KBM-7 (cell line): ENCODE measurements at places on chromosomes 3 and 15.

GRCh38 chr3:117218641-117219048 lies 509.1 kb downstream of the TUSC7 start:
- no peak for DNase-seq

GRCh38 chr3:195709676-195710085 lies 11.1 kb upstream of the MUC20 start:
- DNase-seq: no peak

- no peak for DNase-seq
Observed at GRCh38 chr3:165195241-165195639, 944 bp downstream of the SLITRK3 start.

DNA sequence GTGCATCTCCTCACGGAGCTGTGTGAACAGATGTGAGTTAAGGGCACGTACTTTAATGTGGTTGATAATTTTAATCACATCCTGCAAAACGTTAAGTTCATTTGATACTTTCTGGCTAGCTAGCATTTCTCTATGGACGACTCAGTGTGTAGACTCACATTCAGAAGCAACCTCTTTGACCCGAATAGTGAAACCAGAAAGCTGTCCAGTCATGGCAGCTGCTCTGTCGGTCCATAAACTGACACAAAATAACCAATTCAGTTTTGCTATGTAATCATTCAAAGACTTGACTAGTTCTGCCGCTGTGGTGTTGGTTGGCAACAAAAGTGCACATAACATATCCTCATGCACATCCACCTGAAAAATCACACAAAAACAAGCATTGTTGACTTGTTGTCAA lies 3.7 kb upstream of the GFM1 start:
- DNase-seq: no peak

DNA sequence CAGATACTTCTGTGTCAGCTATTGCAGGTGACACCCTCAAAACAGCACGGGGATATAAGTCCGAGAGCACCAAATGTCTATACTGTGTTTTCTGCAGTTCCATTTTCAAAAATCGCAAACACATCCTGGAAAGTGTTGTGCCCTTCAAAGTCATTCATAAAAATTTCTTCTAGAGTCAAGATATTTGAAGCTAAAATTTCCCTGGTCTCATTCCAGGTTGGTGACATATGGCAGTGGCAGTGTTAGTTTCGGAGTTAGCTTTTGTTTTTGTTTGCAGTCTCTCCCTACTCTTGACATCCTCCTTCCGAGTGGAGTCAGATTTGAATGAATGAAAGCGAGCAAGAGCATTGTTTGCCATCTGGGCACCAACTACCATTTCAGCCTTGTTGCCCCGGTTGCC lies 3.2 kb upstream of the FSIP1 start:
- no peak for DNase-seq

DNA sequence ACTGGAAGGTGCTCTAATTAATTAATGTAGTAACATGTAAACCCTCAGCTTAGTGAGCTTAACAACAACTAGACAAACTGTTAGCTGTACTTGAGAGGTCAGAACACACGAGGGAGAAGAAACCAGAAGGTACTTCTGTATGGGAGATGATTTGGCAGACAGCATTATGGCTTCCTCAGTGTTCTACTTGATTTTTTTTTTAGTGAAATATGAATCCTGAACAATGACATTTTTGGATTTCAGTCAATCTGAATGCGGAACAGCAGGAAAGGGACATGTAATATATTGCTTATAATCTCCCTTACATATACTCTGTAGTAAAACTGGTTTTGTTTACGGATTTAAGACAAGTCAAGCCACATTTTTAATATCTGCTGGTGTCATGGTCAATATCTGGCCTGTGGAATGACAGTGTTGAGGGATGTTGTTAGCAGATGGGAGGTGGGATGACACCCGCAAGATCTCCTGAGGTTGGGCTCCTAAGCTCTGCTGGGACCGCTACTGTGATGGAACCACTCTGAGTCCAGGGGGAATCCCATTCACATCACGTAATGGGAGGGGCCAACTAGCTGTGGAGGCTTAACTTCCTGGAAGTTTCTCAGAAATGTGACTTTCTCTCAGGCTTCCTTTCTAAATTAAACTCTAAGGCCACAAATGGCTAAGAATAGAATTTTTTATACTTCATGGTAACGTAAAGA lies 18.7 kb downstream of the TNFAIP8L3 start:
- DNase-seq: no peak

GRCh38 chr15:64925335-64926330 lies 13.9 kb downstream of the ANKDD1A start:
- DNase-seq: no peak

DNA sequence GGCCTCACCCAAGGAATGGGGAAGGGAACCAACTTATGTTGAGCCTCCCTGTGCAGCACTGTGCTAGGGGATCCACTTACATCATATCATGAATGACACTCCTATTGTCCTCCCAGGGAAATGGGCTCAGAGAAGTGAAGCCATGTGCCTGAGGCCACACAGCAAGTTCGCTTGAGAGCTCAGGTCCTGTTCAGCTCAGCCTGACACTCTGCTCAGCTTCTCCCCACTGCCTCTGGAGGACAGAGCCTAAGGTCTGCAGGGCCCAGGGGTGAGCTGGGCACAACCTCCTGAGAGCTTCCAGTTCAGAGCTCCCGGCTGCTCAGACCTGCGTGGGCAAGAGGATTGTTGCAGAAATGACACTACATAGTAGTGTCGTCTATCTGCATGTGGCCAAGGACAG lies 76.0 kb upstream of the SEC13 start:
- DNase-seq: no peak

DNA sequence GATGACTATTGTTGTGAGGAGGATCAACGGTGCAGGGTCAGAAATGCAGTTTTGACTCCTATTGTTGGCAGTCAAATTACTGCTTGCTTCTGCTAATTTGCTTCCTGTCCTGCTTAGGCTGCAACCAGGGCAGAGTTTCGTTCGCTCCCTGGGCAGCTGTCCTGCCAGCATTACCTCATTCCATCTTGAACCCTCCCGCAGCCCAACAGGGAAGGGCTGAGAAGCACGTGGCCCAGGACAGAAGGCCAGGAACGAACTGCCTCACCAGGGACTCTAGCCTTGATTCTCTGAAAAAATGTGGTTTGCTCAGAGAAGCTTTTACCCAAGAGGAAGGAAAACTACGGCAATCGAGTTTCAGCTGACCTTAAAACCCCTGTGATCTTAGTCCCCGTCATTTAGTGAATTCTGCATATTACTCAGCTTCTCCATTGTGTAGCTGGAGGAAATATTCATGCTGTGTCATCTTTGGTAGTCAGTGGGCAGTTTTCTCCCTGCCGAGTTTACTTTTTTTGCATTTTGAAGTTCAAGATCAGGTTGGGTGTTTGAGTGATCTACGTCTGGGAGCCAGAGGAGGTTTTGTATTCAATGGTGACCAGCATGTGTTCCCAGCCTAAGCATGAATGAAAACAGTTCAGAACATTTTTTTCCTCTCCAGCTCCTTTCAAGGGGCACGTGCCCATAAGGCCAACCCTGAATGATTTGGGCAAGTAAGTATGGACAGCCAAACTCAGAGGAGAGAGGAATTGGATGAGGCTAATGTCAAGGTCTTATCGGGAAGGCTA lies 23.0 kb downstream of the TLNRD1 start:
- peak; percentile 65 for DNase-seq

- no peak for DNase-seq
Observed at GRCh38 chr3:38985981-38986380, 65.8 kb downstream of the SCN11A start.

GRCh38 chr3:9253327-9253726 lies 3.9 kb upstream of the SRGAP3 start:
- no peak for DNase-seq

DNA sequence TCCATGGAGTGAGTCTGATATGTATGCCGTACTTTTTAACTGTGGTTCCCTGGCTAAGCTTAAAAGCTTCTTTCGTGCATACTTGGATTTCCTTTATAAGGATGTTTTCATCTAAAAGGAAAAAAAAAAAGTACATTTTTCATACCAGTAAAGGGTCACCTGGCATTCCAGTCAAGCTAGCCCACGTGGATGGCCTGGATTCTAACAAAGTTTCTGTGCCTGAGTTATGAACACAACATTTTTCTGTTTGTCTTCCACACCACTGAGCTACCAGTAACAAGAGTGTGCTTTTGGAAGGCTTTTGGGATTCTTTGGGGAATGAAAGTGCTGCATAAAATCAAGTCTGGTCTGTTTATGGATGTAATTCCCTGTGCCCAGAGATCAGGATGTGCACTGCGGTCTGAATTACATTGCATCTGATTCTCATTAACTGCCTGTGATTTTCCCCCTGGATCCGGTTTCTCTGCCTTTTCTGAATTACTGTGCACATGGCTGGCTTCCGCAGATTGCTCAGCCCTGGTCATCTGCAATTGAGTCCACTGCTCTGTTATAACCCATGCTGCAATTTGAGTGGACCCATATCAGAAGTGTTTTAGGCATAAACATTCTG lies 38.2 kb upstream of the MAGI1 start:
- DNase-seq: no peak

GRCh38 chr3:186115239-186115996 lies 6.5 kb upstream of the ETV5 start:
- DNase-seq: no peak

GRCh38 chr3:142213298-142213697 lies 12.1 kb downstream of the GK5 start:
- DNase-seq: no peak

DNA sequence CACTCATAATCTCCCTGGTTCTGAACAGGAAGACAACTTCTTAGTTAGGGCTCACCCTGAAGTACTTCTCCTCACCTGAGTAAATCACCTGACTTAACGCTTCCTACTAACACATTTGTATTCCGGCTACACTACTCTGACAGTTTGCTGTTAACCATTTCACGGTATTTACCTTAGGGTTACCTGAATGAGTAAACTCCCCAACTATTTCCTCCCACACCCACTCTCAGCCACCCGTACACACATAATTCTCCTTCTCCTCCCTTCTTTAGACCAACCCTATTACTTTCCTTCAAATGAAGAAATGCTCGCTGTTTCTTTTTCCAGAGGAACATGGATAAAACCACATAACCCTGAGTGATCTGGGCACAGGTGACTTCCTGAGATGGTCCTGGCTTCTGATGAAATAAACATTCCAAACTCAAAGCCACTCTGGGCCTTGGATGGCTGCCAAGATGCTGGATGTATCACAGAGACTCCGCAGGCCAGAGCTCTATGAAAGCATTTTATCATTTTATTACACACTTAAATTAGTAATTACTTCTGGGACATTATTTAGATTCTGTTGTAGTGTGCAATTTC lies 183.6 kb upstream of the ATP11B start:
- DNase-seq: no peak

- DNase-seq: no peak
Observed at GRCh38 chr3:23002151-23002550, 201.0 kb upstream of the UBE2E2 start.

GRCh38 chr15:69524814-69525213 lies 72.2 kb downstream of the RPLP1 start:
- no peak for DNase-seq

DNA sequence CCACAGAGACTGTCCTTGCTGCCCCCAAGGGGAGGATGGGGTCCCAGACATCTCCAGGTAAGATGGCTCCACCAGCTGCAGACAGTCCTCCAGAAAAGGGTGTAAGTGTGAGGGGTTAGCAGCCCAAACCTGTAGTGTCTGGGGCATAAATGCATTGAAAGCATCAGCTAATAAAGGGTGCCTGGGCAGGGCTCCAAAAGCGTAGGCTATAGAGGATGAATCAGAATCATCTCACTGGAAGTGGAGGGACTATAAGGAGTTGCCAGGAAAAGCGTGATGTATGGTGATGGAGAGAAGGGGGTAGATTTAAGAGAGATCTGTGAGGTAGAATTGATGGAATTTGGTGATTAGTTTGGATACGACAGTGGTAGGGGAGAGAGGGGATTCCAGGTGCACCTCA lies 79.9 kb upstream of the ONECUT1 start:
- no peak for DNase-seq

DNA sequence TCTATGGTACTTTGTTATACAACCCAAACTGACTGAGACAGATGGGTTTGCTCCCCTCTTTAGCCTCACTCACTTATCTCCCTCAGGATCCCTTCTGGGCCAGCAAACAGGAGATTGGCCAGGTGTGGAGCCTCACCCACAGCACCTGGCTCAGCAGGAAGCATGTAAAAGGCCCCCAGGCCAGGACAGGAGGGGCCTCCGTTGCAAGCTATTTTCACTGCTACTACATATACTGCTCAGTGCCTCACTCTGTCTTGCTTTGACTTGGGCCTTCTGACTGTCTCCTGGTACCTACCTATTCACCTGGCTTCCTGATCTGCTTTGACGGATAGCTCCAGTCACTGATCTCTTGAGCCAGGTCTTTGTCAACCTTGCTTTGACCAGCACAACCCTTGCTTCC lies 20.4 kb upstream of the TPM1 start:
- no peak for DNase-seq

DNA sequence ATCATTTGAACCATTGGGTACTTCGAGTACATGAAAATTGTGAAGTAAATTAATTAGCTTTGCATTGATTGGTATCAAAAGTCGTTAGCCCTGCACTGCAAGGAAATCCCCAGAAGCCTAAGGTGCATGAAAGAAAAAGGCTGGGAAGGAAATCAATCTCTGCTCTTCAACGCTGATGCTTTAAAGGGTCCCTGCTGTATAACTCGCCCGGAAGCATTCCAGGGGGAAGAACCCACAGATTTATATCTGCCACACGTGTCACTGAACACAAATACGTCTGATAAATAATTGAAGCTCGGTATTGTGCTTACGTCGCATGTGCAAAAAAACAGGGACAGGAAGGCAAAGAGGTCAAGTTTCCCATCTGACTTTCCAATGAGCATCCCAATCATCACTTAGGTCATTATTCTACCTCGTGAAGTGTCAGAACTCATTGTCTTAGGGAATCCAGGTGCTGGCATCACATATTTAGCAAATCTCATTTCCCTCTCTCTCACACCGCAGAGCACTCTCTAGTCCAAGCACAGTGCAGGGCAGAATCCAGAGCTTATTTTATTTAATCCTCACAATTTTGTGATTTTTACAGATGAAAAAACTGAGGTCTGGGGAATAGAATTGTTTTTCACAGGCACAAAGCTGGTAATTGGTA lies 804.4 kb upstream of the CFAP20DC start:
- DNase-seq: no peak

DNA sequence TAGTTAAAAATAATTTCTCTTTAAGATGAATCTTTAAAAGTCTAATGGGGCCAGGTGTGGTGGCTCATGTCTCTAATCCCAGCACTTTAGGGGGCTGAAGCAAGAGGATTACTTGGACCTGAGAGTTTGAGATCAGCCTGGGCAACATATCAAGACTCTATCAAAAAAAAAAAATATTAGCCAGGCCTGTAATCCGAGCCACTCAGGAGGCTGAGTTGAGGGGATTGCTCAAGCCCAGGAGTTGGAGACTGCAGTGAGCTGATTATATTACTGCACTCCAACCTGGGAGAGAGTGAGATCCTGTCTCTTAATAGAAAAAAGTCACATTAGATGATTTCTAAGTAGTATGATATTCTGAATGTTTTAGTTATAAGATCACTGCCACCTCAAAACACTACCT lies 322.0 kb upstream of the MANF start:
- no peak for DNase-seq

GRCh38 chr3:122188737-122189136 lies 5.3 kb downstream of the CASR start:
- DNase-seq: no peak

- no peak for DNase-seq
Observed at GRCh38 chr3:190194506-190194905, 73.8 kb upstream of the P3H2 start.

GRCh38 chr3:99892332-99892731 lies 74.7 kb downstream of the CMSS1 start:
- no peak for DNase-seq
